ENCODE measurements at places on chromosomes 12 and 14.

DNA sequence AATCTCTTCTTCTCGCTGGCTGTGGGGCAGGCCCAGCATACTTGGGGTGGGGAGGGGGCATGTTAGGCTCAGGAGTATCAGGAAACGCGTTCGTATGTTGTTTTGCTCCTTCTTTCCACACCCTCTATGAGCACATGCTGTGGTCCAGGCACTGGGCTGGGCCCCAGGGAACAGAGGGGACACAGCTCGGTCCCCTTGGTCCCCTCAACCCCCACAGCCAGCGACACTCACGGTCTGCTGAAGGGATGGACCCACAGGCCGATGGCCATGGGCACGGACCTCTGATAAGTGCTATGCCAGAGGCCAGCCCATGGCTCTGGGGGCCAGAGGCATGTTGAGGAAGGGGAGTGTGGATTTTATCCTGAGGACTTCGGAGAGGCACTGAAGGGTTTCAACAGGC is 6.2 kb downstream of the IFI27 start:
- DNase-seq = no peak

DNA sequence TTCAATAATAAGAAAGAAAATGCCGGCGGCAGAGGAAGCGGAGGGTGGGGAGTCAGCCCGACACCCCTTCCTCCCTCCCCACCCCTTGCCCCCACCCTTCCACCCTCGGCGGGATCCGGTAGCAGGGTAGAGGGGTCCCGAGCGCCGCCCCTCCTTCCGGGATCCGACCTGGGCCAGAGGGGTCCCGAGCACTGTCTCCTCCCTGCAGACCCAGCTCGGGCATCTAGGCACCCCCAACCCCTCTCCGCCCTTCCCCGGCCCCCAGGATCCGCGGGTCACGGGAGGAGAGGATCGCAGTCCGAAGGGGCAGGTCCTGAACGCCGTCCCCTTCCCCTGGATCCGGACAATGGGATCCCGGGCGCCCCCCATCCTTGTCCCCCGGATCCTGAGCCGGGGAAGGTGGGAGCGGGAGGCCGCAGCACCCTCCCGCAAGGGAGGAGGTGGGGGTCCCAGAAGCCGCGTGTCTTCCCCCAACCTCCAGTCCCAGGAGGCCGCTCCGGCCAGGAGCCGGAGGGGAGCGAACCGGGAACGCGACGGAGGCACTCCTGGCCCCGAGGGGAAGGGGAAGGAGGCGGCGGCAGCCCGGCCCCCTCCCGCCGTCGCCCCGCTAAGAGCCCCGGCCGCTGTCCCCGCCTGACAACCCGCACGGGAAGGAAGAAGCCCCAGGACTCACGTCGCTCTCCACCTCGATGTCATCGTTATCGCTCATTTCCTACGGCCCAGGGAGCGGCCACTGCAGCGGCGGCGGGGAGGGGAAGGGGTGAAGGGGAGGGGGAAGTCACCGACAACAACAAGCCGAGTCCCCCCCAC is 481 bp downstream of the MAX start:
- peak; percentile 35 for DNase-seq

GRCh38 chr12:46260913-46261476 is 7.8 kb downstream of the SLC38A1 start:
- no peak for DNase-seq

DNA sequence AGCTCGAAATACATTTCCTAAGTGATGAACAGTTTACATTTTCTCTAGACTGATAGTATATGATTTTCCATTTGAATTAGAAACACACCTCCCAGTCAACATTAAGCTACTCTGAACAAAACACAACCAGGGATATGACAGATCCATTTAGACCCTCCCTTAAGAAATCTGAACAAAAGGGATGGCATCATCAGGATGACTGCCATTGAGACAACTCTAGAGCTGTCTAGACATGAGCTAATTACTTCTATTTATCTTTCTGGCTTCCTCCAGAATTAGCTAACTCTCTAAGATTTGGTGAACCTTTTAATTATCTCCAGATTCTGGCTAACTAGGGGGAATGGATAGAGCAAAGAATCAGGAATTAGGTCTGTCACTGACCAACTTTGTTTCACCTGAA is 92.9 kb upstream of the IGF1 start:
- DNase-seq = no peak

DNA sequence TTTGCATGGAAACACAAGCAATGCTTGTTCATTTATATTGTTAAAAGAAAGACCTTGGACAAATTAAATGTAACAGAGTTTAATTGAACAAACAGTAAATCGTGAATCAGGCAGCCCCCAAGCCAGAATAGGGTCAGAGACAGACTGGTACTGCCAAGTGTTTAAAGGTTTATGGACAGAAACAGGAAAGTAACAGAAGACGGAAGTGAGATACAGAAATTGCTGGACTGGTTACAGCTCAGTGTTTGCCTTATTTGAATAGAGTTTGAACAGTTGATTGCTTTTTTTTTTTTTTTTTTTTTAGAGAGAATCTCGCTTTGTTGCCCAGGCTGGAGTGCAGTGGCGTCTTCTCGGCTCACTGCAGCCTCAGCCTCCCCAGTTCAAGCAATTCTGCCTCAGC is 50.3 kb downstream of the DAO start:
- no peak for DNase-seq

DNA sequence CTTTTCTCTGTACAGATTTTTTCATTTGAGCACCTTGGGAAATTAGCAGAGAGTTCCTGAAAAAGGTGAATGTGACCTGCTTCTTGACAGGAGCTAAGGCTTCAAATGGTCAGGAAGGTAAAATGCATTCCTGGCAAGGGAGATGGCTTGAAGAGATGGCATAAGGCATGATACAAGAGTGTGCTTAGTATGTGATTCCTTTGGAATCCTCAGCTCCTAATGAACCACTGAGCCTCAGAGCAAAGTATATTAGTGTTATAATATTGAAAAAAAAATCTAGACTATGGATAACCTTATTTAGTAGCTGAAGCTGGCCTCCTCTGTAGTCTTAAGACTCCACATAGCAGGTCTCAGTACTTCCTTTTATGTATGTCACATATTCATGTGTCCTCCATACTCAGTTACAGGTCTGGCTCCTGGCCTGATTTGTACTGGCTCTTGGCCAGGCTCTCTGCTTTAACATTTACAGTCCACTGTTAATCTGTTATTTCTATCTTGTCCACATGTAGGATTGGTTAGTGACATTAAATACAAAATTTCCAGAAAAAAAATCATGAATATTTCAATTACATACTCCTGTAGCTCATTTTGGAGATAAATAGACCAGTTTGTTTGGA is 17.9 kb downstream of the TOGARAM1 start:
- DNase-seq = no peak

DNA sequence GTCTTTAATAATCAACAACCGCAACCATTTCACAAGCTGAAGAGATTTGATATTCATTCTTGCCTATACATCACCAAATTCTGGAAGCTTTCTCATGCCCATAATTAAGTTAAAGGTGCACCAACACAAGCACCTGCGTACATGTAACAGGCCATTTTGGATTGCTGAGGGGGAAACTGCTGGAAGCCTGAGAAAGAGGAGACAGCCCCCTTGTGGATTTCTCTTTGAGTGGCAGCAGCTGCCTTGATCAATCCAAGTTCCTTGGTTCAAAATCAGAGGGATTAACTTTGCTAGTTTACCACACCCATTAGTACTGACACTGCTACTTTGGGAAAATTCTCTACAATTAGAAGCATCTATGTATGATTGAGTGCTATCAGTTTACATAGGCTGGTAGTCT is 321.1 kb downstream of the NOVA1 start:
- DNase-seq = no peak

DNA sequence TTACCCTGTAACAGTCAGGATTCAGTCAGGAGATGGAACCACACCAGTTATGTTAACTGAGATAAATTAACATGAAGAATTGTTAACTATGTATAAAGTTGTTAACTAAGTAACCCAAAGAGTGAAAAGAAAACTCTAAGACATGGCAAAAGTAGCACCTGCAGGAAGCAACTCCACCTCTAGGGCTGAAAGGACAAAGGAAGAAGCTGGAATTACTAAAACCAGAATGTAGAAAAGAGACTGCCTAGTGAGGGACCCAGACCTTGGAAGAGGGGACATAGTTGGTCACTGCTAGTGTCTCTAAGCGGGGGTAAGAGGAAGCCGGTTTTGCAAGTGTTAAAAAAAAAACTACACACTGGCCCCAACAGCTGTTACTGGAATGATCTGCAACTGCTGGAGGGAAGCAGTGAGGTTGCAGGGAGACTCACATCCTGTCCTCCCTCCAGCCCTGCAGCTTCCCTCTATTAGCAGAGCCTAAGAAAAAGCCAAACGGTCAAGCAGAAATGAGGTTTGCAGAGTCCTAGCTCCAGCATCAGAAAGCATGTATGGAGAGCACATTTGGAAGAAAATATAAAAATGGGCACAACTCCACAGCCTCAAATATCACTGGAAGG is 39.8 kb downstream of the GPR135 start:
- no peak for DNase-seq

GRCh38 chr12:15218794-15219193 is 2.4 kb downstream of the RERG start:
- DNase-seq = no peak

DNA sequence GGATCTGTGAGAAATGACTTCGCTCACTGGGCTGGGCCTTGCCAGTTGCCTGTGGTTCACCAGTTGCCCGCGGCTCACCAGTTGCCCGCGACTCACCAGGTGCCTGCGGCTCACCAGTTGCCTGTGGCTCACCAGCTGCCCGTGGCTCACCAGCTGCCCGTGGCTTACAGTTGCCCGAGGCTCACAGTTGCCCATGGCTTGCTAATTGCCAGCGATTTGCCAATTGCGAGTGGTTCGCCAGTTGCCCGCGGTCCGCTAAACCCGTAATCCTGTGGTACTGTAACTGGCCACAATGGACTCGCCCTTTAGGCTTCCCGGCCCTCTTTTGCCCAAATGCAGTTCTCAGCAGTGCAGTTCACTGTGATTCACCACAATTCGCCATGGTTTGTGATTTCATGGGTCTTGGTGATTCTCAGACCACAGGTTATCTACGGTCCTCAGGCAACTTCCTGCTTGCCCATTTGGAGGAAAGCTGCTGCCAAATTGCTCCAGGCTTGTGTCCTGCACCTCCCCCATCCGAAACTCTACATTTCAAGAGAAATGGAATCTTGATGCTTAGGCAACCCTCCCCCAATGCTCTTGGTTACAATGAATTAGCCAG is 15.0 kb upstream of the MEG3 start:
- DNase-seq = no peak

DNA sequence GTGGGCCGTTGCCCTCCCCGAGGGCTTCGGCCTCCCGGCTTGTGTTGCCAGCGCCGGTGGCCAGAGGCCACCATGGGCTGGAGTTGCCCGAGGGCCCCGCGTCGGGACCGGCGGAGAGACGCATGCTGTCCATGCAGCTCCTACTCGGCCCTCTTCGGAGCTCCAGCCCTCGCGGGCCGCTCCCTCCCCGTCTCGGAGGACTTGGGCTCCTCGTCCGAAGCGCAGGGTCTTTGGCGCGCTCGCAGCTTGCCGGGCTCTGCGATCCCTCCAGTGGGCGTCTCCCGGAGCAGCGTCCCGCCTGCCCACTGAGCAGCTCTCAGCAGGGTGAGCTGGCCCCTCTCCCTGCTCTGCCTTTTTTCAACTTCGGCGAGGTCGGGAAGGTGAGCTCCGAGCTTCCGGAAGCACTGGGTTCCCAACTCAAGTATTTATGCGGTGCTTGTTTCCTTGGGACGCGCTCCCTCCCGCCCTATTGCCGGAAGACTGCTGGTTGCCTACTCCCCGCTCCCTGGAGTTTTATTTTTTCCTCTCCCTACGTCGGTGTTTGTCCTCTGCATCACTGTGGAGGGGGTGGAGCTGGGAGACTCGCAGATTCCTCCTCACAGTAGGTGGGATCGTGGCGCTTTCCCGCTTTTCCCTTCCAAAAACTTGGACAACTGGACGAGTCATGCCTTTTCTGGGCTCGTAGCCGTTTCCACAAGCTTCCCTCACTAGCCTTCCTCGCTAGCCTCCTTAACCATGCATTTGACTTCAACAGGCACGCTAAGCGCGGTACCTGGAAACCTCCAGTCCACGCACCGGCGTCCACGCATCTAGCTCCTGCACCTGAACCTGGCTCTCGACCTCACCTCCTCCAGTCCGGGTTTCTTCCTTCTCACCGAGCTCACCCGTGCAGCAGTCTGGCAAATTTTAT is at the start of gene AVPR1A:
Gene AVPR1A, minus strand, starts transcription at position 489 of the 910 bp plus-strand sequence. Its CDS starts 365 bp downstream, at position 124.
- no peak for DNase-seq

GRCh38 chr12:132029503-132030300 is 80.0 kb downstream of the EP400 start:
- DNase-seq = no peak

DNA sequence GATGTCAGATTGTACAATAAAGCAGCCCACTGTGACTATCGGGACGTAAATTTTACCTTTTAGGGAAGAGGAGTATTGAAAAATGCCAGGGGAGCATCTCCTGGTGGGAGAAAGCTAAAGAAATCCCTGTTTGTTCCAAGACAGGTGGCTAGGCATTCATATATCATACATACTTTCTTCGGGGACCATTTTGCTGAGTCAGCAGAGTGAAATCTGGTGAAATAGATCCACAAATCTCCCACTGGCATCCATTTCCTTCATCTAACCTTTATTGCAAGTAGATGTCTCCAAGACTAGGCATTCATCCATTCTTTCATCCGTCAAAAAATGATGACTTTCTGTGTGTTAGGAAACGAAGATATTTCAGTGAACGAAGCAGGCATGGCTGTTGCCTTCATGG is 107.1 kb downstream of the BMP4 start:
- DNase-seq = no peak

Data from activated CD4-positive, alpha-beta T cell treated with anti-CD3 and anti-CD28 coated beads, Interleukin-2, Interleukin-6, amounts not matched to agents 100 ng/mL and 50 ng/mL, durations not matched to agents 16 hours and 8 hours (primary cell).